Panc1 (cell line): ENCODE measurements at places on chromosomes 13 and 19.
A peak's percentile ranks its signal among the peaks of the same experiment; 100 is the strongest.

DNA sequence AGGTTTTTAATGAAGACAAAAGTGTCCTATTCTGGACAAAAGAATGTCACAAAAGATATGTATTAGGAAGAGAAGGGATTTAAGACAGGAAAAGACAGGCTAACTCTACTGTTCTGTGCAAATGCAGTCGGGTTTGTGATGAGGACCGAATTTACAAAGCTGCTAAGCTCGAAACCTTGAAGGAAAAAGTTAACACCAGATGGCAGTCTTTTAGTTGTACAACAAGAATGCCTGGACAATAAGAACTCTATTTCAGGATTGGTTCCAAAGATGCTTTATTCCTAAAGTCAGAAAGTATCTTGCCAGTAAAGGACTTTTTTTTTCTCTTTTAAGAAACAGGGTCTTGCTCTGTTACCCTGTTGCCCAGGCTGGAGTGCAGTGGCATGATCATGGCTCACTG, 51.1 kb downstream of the HS6ST3 start:
- DNase-seq = peak; percentile 4

DNA sequence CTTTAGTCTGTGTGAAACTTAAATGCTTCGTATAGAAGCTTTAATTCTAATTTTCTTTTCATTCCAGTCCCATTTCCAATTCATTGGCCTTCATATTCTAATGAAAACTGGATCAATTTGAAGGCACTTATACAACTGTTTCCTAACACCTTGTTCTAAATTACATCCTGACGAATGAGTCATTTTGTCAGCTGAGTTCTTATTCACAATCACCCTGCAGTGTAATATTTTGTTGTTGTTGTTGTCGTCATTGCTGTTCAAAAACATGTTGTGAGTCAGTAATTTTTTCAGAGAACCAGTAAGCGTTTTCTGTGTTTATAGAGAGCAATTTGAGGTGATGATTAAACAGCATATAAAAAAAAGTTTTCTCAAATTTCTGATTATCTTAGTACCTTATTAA, 290.0 kb downstream of the PCDH9 start:
- peak; percentile 58 for DNase-seq

- DNase-seq = no peak
Measured at GRCh38 chr19:51398096-51398704, 7.8 kb upstream of the C19orf84 start.

DNA sequence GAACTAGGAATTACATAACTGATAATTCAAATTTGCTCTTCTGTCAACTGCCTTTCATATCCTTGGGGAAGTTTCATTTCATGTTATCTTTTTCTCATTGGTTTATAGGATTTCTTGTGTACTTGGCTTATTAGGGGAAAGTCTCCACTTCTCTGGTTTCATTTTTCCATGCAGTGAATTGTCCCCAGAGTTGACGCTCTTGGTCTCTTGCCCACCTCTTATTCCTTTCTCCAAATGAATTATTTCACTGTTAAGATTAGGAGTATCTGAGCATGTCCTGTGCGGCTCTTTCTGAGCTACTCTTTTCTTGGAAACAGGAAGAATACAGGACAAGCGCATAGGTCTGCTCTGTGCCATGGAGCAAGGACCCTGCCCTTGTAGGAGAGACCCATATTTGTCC, 104.8 kb downstream of the POSTN start:
- no peak for DNase-seq

- DNase-seq = no peak
Measured at GRCh38 chr13:78608688-78609463, 5.5 kb upstream of the POU4F1 start.

DNA sequence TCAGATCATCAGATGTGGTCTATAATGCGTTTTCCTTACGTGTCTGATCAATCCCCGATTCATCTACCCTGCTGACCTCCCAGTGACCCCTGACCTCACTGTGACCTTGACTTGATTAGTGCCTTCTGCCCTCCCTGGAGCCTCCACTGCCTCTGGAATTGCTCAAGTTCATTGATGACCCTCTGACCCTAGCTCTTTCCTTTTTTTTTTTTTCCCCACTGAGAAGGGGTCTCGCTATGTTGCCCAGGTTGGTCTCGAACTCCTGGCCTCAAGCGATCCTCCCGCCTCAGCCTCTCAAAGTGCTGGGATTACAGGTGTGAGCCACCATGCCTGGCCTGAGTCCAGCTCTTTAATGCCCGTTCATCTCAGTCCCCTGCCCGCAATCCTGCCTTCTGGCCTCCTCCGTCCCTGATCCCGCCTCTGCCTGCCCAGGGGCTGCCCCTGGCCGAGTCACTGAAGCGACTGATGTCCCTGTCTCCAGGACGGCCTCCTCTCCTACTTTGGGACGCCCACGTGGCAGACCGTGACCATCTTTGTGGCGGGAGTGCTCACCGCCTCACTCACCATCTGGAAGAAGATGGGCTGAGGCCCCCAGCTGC, 4.0 kb upstream of the FTL start:
- no peak for DNase-seq

DNA sequence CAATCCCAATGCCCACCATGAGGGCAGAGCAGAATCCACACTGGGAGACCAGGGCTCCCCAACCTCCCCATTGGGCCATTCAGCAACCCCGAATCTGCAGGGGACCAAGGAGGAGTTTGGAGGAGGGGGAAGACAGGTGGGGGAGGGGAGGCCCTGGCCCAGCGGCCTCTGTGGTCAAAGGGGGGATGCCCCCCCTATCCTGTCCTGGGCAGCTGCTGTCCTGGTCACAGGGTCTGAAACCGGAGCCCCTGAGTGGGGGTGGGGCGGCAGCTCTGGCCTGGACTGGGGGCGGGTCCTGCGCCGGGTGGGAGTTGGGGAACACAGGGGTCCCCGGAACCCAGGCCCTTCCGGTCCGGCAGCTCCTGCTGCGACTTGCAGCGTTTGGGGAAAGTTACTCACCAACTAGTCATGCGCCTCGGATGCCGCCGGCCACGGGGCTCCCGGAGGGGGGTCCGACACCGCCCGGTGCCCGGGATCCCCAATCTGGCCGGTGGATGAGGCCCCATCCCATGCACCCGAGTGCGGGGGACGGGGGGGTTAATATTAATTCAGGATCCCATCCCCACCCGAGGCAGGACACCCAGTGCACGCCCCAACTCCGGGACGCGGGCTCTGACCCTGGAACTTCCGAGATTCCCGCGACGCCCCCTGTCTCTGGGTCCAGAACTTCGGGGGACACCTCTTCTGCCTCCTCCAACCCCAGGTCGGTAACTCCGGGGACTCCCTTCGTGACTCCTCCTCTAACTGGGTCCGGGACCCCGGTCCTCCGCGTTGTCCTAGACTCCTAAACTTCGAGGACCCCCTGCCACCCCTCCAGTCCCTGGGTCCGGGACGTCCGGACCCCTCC, 872 bp downstream of the HOMER3 start:
- no peak for DNase-seq

GRCh38 chr13:50071379-50071778, 56.1 kb downstream of the KCNRG start:
- no peak for DNase-seq

DNA sequence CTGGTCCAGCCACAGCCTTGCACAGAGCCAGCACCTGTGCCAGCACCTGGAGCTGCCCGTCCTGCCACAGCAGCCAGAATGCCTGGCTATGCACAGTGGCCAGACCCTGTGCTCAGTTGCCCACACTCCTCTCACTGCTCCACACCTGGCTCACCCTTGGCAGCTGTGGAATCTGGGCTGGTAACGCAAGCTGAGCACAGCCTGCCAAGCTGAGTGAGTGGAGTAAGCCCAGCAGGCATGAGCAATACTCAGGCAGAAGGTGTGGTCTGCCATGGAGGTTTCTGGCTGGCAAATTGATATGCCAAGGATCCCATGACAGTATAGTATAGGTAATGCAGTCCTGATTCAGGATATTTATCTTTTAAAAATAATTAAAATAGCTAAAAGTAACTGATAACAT, 122.2 kb downstream of the PCDH9 start:
- DNase-seq = no peak

GRCh38 chr13:40537146-40537895, 129.1 kb downstream of the FOXO1 start:
- no peak for DNase-seq

DNA sequence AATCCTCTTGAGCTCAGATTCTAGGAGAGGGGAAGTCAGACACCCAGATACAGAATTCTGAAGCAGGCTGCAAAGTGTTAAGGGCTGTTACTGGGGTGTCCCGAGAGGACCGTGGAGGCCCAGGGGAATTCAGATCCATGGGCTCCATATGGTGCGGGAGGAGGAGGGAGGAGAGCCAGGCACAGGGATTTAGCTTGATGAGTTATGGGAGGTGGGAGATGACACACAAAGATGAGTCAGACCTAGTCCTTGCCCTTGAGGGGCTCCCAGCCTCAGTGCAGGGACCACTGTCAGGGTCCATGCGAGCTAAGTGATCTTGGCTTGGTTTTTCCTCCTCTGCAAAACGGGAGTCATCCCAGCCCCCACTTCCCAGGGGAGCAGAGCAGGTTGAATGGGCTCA, 14.4 kb upstream of the GIPR start:
- DNase-seq = no peak

- no peak for DNase-seq
Measured at GRCh38 chr19:9453953-9454352, 18.6 kb upstream of the ZNF266 start.

- DNase-seq = no peak
Measured at GRCh38 chr19:41939861-41940730, 11.8 kb upstream of the ERFL start.

- DNase-seq = no peak
Measured at GRCh38 chr13:25756912-25757311, 294.9 kb downstream of the SHISA2 start.

GRCh38 chr19:35327642-35328041, 1.3 kb upstream of the CD22 start:
- DNase-seq = no peak

DNA sequence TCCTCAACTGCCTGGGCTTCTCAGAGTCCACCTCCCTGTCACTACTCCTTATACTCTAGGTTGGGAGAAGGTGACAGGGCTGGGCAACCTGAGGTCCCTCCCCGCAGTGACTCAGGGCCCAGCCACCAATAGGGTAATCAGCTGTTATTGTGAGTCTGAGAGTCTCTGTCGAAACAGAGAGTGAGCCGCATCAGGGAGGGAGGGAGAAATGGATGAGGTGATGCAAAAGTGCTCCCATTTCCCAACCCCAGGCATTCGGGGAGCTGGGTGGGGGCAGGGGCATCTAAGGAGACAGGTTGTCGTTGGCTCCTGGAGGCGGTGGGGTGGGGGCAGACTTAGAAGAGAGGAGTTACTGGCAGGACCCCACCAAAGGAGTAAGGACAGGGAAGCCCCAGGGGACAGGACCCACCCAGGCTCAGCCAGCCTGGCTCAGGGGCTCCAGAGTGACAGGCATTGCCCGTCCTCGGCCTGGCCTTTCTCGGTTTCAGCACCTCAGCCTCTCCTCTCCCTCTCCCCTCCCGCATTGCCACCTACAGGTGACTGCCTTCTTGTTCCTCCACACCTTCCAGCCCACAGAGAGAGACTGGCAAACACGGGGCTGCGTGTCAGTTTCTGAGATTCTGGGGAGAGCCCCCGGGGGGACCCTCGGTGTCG, at the start of gene DMKN:
Gene DMKN, minus strand, starts transcription at position 22 of the 654 bp plus-strand sequence. CDS start 174 bp downstream, outside the sequence.
- no peak for DNase-seq

DNA sequence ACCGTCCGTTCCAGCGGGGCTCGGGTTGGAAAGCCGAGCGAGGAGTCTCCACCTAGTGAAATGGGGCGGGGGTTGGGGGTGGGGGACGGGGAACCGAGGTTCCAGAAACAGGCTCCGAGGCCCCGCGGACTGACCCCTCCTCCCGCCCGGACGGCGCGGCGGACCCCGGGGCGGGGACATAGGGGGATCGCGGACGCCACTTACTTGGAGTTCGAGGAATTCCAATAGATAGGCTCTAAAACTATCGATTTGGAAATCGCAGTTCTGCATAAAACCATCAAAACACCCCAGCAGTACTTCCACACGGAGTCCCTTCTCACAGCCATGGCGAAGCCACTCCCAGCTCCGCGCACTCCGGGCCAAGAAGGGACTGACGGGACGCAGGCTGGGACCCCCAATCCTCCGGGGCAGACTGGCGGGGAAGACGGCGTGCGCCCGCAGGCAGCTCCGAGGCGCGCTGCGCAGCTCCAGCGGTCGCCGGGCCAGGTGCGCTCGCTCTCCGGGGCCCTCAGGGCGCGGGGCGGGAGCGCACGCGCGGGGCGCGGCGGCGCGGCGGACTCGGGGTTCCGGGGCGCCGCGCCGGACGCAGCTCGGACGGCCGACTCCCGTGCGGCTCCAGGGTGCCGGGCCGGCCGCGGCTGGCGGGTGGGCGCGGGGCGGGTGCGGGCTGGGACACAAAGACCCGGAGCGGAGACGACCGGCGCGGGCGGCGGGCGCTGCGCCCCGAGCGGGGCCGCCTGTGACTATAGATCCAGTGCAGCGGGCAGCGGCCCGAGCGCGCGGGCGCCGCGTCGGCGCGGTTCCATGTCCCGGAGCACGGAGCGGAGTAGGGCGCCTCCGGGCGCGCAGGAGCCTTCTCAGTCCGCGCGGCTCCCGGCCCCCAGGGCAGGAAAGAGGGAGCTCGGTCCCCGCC, 567 bp downstream of the EFNB2 start:
- DNase-seq = no peak

- no peak for DNase-seq
Measured at GRCh38 chr13:81184556-81185265, 843.8 kb upstream of the SPRY2 start.

DNA sequence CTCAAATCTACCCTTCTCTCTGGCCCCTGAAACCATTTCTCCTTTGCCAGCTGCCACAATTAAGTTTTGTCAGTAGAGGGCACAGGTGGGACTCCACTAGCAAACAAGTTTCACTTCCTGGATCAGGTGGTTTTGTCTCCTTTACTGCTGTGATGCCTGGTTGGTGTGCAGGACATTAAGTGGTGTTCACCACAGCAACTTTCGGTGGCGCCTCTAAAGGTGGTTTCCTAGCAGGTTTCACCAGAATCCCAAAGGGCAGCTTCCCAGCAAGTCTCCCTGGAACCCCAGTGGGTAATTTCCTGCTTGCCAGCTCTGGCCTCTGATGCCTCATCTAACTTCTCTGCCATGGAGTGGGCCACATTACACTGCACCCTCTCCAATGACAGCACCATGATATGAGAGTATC, 16.6 kb downstream of the MED4 start:
- no peak for DNase-seq

GRCh38 chr19:463483-464207, 2.8 kb upstream of the SHC2 start:
- DNase-seq = no peak

DNA sequence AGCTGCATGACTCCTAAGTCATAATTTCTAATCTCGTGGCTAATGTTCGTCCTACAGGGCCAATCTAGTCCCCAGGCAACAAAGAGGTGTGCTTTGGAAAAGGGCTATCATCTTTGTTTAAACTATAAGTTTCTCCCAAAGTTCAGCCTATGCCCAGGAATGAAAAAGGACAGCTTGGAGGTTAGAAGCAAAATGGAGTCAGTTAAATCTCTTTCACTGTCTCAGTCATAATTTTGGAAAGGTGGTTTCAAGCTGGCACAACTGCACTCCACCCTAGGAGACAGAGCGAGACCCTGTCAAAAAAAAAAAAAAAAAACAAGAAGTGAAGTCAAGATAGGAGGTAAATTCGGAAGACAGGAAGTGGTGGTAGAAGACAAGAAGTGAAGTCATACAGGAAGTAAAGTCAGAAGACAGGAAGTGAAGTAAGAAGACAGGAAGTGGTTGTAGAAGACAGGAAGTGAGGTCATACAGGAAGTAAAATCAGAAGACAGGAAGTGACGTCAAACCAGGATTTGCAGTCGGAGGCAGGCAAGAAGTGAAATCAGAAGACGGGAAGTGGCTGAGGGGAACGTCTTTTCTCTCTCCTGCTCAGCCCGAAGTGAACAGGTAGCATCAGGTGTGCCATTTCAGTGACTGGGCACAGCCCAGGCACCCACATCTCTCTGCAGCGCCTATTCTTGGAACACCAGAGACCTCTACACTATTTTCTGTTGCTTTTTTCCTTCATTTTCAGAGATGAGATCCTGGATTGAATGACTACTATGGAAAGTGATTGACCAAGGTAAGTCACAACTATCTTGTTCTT, 32.2 kb downstream of the GP6 start:
- DNase-seq = no peak
